ENCODE measurements at places on chromosomes 2 and 18. TPM values are rescaled to one million over a fixed set of nuclear protein-coding genes. Genes with fewer than 3 reads are reported as not detected.

GRCh38 chr2:225599856-225600255 lies 200.3 kb downstream of the NYAP2 start:
- H3K27me3 ChIP-seq, result no peaks in the 10 kb centered on the region
- H3K4me1 ChIP-seq, result no peaks in the 10 kb centered on the region
- H3K27ac ChIP-seq, result no peak overlapping the region
- no peak overlapping the region for H3K4me3 ChIP-seq
- H3K36me3 ChIP-seq, result no peaks in the 10 kb centered on the region
- no peak for DNase-seq

Gene BOLL
- total RNA-seq, result not detected

DNA sequence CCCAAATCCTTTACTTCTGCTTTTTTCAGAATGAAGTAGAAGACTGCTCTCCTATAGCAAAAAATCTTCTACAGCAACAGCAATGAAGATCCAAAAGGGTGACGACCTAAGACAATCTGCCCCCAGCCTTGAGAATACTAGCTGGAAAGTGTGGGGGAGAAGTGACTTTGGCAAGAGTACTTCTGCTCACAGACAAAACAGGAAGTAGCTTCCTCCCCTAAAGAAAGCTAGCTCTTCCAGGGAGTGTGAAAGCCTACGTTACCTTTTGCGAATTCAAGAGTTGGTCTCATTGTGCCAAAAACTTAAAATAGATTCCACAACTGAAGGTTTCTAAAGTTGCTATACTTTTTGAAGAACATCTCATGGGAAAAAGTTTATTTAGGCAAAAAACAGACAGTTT lies 1069.2 kb upstream of the CHAC2 start:
- DNase-seq, result no peak
- H3K27me3 ChIP-seq, result no peaks in the 10 kb centered on the region
- H3K27ac ChIP-seq, result no peak overlapping the region
- H3K36me3 ChIP-seq, result no peaks in the 10 kb centered on the region

Gene UGT1A4
- not detected for total RNA-seq

- H3K4me3 ChIP-seq, result no peak overlapping the region
- no peaks in the 10 kb centered on the region for H3K27me3 ChIP-seq
- no peaks in the 10 kb centered on the region for H3K36me3 ChIP-seq
- DNase-seq, result no peak
- no peaks in the 10 kb centered on the region for H3K4me1 ChIP-seq
These were observed 225.4 kb upstream of the FBXO11 start for GRCh38 chr2:48131539-48132270.

- H3K4me3 ChIP-seq, result no peak overlapping the region
- H3K4me1 ChIP-seq, result no peaks in the 10 kb centered on the region
- H3K27ac ChIP-seq, result no peak overlapping the region
- no peaks in the 10 kb centered on the region for H3K36me3 ChIP-seq
- no peak for DNase-seq
- H3K27me3 ChIP-seq, result no peaks in the 10 kb centered on the region
These were observed 163.5 kb upstream of the CXCR4 start for GRCh38 chr2:136281281-136282114.

DNA sequence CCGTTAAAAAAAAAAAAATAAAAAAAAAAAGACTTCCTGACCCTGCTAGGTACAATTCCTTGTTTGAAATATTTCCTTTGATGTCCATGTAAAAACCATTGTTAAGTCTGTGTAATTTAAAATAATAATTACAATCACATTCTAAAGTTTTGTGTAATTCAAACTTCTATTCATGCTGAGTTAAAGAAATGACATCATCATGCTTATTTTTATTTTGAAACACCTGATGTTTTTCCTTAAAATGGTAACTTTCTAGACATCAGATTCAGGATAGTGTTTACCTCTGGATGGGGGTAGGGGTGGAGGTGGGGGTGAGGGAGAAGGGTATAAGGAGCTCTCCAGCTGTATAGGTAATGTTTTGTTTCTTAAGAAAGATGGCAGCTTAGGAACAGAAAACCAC lies 92.8 kb downstream of the ADCYAP1 start:
- no peaks in the 10 kb centered on the region for H3K27me3 ChIP-seq
- no peak overlapping the region for H3K27ac ChIP-seq
- H3K4me3 ChIP-seq, result no peak overlapping the region
- H3K36me3 ChIP-seq, result no peaks in the 10 kb centered on the region
- H3K4me1 ChIP-seq, result no peaks in the 10 kb centered on the region

Gene FAM168B
- 95.8 TPM for total RNA-seq

DNA sequence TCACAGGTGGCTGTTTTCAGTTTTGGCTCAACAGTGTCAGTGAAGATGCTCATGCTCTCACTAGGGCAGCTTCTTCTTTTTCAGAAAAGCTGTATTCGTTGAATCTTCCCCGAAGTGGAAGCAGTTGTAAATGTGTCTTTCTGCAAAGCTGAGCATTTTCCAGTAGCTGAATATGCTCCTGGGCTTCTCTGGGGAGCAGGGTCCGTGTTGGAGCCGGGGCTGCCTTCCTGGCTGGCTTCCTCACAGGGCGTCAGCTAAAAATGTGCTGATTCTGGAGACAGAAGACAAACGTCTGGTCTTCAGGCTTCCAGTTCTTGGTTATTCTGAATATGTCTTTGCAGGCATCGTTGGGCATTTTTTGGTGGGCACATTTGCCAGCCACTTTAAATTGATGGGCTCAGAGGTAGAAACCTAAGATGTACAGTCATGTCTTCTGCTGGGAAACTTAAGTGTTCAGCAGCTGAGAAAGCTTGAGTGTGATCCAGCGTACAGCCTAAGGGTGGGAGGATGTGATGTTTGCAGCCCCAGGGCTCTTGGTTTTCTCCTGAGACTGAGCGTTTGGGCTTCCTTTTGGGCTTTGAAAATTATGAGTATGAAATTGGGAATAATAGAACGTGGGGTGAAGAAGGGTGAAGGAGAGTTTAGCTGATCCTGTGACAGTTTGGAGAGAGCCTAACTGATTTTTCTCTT lies 19.0 kb downstream of the SETBP1 start:
- no peak for DNase-seq
- H3K27ac ChIP-seq, result peak overlapping the region; percentile 66
- H3K4me1 ChIP-seq, result no peaks in the 10 kb centered on the region
- no peaks in the 10 kb centered on the region for H3K27me3 ChIP-seq
- no peaks in the 10 kb centered on the region for H3K36me3 ChIP-seq
- H3K4me3 ChIP-seq, result no peak overlapping the region

Gene CWC22
- 42.1 TPM for total RNA-seq

DNA sequence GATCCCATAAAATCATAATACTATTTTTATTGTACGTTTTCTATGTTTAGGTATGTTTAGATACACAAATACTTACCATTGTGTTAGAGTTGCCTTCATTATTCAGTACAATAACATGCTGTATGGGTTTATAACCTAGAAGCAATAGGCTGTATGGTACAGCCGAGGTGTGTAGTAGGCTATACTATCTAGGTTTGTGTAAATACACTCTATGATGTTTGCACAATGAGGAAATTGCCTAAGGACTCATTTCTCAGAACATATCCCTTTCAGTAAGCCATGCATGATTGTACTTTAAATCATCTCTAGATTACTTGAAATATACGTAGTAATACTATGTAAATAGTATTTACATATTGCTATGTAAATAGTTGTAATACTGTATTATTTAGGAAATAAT lies 156.7 kb downstream of the CDCA7 start:
- no peak overlapping the region for H3K27ac ChIP-seq
- H3K4me3 ChIP-seq, result no peak overlapping the region
- no peaks in the 10 kb centered on the region for H3K27me3 ChIP-seq
- H3K36me3 ChIP-seq, result no peaks in the 10 kb centered on the region
- DNase-seq, result no peak
- no peaks in the 10 kb centered on the region for H3K4me1 ChIP-seq

- H3K4me1 ChIP-seq, result no peaks in the 10 kb centered on the region
- peak; percentile 82 for DNase-seq
- no peaks in the 10 kb centered on the region for H3K27me3 ChIP-seq
- H3K27ac ChIP-seq, result no peak overlapping the region
- no peak overlapping the region for H3K4me3 ChIP-seq
These were observed 158.6 kb upstream of the RBMS1 start for GRCh38 chr2:160652236-160652635.

DNA sequence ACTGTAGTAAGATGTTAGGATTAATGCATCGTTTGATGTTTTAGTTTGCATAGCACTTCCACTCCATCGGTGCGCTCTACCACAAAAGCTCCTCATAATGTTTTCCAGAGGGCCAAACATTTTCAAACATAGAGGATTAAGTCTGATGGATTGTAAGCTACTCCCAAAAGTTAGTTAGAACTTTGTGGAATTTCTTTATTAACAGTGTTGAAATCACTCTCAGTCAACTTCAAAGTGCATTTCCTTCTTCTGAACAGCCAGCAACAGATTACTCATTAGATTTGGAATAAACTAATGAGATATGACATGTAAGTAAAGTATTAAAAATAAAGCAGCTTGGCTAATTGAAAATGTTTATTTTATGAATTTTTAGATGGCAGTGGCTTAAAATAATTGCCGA lies 30.1 kb upstream of the CTAGE1 start:
- no peak overlapping the region for H3K4me3 ChIP-seq
- no peak overlapping the region for H3K27ac ChIP-seq
- no peaks in the 10 kb centered on the region for H3K27me3 ChIP-seq
- DNase-seq, result no peak
- no peaks in the 10 kb centered on the region for H3K36me3 ChIP-seq

- no peak for DNase-seq
- no peaks in the 10 kb centered on the region for H3K27me3 ChIP-seq
- H3K4me1 ChIP-seq, result no peaks in the 10 kb centered on the region
- no peak overlapping the region for H3K4me3 ChIP-seq
- H3K27ac ChIP-seq, result no peak overlapping the region
- H3K36me3 ChIP-seq, result no peaks in the 10 kb centered on the region
These were observed 6.0 kb downstream of the FBXO15 start for GRCh38 chr18:74141667-74142066.

- no peak overlapping the region for H3K27ac ChIP-seq
- no peak for DNase-seq
- no peaks in the 10 kb centered on the region for H3K4me1 ChIP-seq
- no peaks in the 10 kb centered on the region for H3K27me3 ChIP-seq
- peaks cover 45% of the 10 kb centered on the region for H3K36me3 ChIP-seq
- no peak overlapping the region for H3K4me3 ChIP-seq
These were observed 10.1 kb downstream of the RMP24 start for GRCh38 chr18:35982409-35983114.

- DNase-seq, result no peak
- H3K36me3 ChIP-seq, result no peaks in the 10 kb centered on the region
- H3K27ac ChIP-seq, result no peak overlapping the region
- H3K4me3 ChIP-seq, result no peak overlapping the region
- no peaks in the 10 kb centered on the region for H3K4me1 ChIP-seq
These were observed 477.6 kb downstream of the PARD3B start for GRCh38 chr2:205022841-205023240.

Gene MYOM1
- 29.7 TPM for total RNA-seq

Gene EVX2
- total RNA-seq, result not detected

GRCh38 chr2:241509155-241509784 lies 886 bp upstream of the STK25 start:
- H3K4me3 ChIP-seq, result peak overlapping the region; percentile 94
- no peaks in the 10 kb centered on the region for H3K27me3 ChIP-seq
- no peak for DNase-seq
- no peaks in the 10 kb centered on the region for H3K36me3 ChIP-seq
- peaks cover 7% of the 10 kb centered on the region for H3K4me1 ChIP-seq

Gene ADCYAP1
- total RNA-seq, result not detected

Gene TMEM182
- 1.1 TPM for total RNA-seq

- no peaks in the 10 kb centered on the region for H3K36me3 ChIP-seq
- no peaks in the 10 kb centered on the region for H3K4me1 ChIP-seq
- no peak overlapping the region for H3K4me3 ChIP-seq
- no peak for DNase-seq
These were observed 172.4 kb upstream of the KCNH7 start for GRCh38 chr2:163011000-163011399.

Gene GRB14
- 1.7 TPM for total RNA-seq

Gene CLEC4F
- not detected for total RNA-seq

Gene PPP1R7
- total RNA-seq, result 28.6 TPM

GRCh38 chr18:55221622-55222021 lies 262.4 kb upstream of the CCDC68 start:
- H3K27me3 ChIP-seq, result no peaks in the 10 kb centered on the region
- H3K36me3 ChIP-seq, result no peaks in the 10 kb centered on the region
- H3K4me3 ChIP-seq, result no peak overlapping the region
- no peak for DNase-seq

- no peak overlapping the region for H3K4me3 ChIP-seq
- no peak overlapping the region for H3K27ac ChIP-seq
- H3K27me3 ChIP-seq, result no peaks in the 10 kb centered on the region
- DNase-seq, result no peak
- H3K4me1 ChIP-seq, result no peaks in the 10 kb centered on the region
These were observed 30.3 kb upstream of the TLK1 start for GRCh38 chr2:171191021-171191420.

Gene TP53I3
- 371 TPM for total RNA-seq

Gene SEPTIN10
- total RNA-seq, result 55.2 TPM

Gene CRYGD
- total RNA-seq, result not detected

- no peak for DNase-seq
- H3K36me3 ChIP-seq, result no peaks in the 10 kb centered on the region
- H3K4me3 ChIP-seq, result no peak overlapping the region
- H3K27ac ChIP-seq, result no peak overlapping the region
- no peaks in the 10 kb centered on the region for H3K4me1 ChIP-seq
These were observed 94.7 kb upstream of the SP3 start for GRCh38 chr2:174059884-174060244.

Gene SPEG
- 3.2 TPM for total RNA-seq

DNA sequence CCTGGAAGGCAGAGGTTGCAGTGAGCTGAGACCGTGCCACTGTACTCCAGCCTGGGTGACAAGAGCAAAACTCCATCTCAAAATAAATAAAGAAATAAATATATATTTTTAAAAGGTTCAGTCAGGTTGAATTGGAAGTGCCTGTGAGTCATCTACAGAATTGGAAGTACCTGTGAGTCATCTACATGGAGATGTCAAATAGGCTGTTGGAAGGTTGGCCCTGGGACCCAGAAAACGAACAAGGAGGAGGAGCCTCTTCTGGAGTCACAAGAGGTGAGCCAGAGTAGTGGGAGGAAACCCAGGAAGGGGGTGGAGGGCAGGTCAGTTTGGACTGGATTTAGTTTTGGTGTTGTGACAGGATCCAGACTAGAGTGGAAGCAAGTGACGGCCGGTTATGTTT lies 15.2 kb upstream of the SCYGR1 start:
- DNase-seq, result no peak
- no peaks in the 10 kb centered on the region for H3K36me3 ChIP-seq
- H3K4me1 ChIP-seq, result no peaks in the 10 kb centered on the region

- peak overlapping the region; percentile 87 for H3K4me3 ChIP-seq
- peak overlapping the region; percentile 93 for H3K27ac ChIP-seq
- peak; percentile 47 for DNase-seq
- no peaks in the 10 kb centered on the region for H3K27me3 ChIP-seq
- peaks cover 26% of the 10 kb centered on the region for H3K4me1 ChIP-seq
- H3K36me3 ChIP-seq, result no peaks in the 10 kb centered on the region
These were observed 1.6 kb downstream of the WDFY1 start for GRCh38 chr2:223943561-223944008.

All from Peyer's patch (tissue), 4 donors.